ENCODE measurements at places on chromosomes 3 and 15. TPM values are rescaled to one million over a fixed set of nuclear protein-coding genes. Genes with fewer than 3 reads are reported as not detected.
A peak's percentile ranks its signal among the peaks of the same experiment; 100 is the strongest.

The MFGE8 gene
- 44.8 TPM for total RNA-seq

- no peak for DNase-seq
Observed at GRCh38 chr3:151419806-151420205, 35.3 kb upstream of the P2RY12 start.

DNA sequence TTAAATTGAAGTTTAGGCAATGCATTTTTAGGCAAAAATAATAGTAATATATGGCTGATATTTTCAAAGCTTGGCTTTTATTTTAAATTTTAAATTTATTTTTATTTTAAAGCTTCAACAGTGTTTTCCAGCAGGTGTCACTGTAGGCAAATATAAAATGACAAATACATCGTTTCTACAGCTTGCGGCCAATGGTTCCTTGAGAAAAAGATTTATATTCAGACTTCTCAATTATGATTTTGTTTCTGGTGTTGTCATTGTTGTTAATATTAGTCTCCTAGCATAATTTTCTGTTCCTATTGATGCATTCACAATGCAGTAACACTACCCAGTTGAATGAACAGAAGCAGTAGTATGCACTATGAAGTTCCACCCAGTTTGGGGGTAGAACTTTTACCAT, 220.7 kb upstream of the DNAJC19 start:
- DNase-seq = no peak

- no peak for DNase-seq
Observed at GRCh38 chr3:54906763-54907162, 21.1 kb downstream of the LRTM1 start.

DNA sequence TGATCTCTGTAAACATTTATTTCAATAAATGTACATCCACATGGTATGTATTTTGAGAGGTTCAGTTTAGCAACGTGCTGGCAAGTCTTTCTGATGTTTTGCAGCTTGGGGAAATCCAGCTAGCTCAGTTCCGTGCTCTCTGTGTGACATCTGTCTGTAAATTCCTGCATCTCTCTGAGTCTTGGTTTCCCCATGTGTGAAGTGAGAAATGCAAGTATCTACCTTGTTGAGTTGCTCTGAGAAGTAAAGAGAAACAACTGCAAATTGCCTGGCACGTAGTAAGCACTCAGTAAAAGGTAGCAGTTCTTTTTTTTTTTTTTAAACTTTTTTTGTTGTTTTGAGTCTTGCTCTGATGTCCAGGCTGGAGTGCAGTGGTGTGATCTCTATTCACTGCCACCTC, 30.2 kb upstream of the MORF4L1 start:
- DNase-seq = no peak

- no peak for DNase-seq
Observed at GRCh38 chr3:88398581-88398980, 248.8 kb downstream of the C3orf38 start.

DNA sequence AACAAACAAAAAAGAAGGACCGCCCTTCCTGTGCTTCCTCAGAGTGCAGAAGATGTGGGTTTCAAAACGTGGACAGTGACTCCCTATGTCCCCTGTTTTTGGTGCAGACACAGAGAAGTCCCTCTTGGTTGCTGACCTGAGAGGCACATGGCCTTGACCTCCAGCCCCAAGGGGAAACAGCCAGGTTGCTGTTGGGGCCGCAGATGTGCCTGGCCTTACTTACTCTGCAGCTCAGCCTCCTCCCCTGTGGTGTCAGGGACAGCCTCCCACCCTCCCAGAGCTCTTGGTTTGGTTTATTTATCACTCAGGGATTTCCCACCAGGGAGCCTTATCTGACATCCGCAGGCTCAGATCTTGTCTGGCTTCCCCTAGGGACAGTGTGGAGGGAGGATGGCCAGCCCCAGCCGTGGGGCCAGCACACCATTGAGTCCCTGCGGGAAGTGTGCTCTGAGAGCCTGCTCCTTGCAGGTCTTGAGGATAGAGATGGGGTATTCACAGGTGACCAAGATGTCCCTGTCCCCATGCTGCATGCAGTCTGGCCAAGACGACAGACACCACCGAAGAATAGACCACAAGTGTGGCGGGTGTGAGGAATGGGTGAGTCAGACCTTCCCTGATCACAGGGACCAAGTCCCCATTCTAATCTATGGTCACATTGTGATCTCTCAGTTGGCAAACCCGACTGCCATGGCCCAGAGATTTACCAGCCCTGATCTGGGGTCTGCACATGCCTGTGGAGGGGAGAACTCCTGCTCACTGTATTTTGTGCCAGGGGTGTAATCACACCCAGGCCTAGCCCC, 134.3 kb upstream of the ABHD17C start:
- no peak for DNase-seq

DNA sequence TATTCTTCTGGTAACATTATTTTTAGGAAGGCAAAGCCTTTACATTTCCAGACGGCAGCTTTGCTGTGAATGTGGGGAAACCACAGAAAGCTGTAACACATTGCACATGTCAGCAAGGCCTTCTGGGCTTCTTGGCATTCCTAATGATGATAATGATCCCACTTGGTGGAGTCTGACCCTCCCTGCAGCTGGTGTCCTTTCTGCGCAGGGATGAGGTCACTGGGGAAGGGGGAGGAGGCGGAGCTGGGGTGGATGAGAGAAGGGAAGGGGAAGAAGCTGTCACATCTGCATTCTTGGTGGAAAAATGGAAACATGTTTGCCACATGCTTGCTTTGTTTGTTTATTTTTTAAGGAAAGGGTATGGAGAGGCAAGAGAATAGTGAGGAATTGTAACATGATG, 68.6 kb downstream of the FILIP1L start:
- DNase-seq = no peak

DNA sequence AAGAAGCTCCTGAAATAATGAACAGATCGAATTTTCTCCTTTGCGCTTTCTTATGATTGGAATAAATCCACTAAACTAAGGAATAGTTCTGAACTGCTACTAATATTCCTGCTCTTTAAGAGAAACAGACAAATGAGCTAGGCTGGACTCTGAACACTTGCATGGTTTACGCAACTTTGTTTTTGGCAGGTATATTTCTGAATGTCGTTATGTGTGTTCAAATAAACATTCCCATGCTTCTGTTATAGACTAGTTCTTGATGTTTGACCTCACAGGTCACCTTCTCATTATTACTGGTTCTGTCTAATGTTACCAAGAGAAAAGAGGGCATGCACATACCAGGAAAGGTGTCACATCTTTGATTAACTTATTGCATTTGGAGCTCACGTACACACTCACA, 418.2 kb downstream of the EPHB1 start:
- DNase-seq = no peak

GRCh38 chr15:86273309-86273708, 193.6 kb downstream of the AGBL1 start:
- no peak for DNase-seq

DNA sequence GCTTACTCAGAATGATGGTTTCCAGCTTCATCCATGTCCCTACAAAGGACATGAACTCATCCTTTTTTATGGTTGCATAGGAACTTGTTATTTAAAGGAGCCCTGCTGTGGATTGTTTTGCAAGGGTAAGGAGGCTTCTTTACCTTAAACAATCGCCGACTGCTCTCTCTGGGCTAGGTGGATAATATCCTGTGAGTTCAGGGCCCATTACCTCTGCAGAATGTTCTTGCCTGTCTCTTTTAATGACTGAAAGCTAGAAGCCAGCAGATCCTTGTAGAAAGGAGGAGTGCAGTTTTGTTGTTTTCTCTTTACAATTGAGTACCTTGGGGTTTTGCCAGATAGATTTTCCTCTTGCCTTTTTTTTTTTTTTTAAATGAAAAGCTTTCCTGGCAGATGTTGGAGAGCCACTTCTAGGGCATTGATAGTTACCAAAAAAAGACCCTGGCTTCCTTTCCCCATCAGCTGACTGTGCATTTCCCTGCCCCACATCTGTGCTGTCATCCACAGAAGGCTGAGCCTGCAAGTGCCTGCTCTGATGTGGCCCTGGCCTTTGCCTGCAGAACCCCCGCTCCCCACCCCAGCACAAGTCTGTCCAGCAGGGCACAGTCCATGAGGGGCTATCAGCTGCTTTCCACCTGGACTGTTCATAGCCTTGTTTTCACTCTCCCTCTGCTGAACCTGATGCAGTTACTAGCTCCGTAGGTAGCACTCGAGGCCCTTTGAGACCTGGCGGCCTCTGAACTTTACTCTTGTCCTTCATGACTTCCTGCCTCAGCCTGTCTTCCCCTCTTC, 113.1 kb downstream of the CHCHD6 start:
- no peak for DNase-seq

The CFAP44 gene
- total RNA-seq = 4.1 TPM

The TAGLN3 gene
- total RNA-seq = not detected

DNA sequence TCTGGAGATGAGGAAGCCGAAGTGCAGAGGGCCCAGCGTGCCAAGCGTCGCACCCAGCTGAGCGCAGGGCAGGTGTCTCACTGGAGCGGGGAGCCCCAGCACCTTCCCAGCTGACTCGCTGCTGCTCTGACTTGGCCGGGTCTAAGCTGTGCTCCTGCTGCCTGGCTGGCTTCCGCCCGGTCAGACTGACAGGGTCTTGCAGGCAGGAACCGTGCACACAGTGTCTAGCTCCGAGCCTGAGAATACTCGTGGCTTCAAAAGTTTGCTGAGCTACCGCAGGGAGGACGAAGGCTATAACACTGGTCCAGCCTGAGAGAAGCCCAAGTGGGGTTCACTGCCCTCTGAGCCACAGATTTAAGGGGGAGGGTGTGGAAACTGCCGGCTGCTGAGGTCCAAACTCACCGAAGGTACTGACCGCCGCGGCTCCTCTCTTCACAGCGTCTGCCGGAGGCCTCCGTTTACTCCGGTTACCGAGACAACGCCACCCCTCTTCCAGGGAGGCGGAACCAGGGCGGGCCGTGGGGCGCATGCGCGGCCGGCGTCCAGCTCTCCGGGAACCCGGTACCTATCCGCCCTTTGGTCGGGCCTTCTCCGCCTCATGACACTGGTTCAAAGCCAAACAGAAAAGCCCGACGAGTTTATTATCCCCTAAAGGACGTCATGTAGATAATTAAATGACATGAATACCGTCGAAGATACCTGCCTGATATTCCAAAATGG, at the start of gene CFAP44:
Gene CFAP44 (minus strand): TSS at position 443 of the 720 bp plus-strand sequence. CDS start 7,829 bp downstream, outside the sequence.
- DNase-seq = peak; percentile 70

The KLF15 gene
- total RNA-seq = not detected

The NTRK3 gene
- not detected for total RNA-seq

DNA sequence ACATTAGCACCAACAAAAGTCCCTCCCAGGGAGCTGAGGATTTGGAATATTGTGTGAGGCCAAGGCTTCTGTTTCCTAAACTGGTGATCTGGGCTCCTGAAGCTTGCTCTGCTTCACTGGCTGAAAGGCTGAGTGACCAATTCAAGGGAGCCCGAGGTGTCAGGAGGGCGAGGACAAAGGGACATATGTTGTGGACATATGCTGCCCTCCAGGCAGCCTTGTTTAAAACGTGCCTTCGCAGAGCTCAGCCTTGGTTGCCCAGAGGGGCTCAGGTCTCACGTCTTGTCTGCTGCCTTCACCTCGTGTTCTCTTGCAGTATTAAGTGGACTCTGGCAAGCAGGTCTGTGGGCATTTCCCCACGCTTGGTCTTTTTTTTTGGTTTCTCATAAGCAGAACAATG, 7.0 kb downstream of the SLCO3A1 start:
- no peak for DNase-seq

DNA sequence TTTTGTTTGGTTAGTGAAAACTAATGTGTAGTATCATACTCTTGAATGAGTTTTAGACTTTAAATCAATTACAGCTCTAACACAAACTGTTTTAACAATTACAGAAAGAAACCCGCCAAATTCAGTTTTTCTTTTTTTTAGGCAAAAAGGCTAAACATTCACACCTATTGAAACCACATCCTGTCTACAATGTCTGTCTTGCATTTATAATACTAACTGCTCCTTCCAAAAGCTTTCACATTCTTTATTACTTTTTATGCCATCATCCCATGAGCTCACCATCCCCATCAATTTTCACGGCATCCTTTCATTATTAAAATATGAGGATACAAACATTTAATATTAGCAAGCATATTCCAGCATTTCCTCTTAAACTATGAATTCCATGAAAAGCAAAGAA, 593.3 kb downstream of the FOXP1 start:
- no peak for DNase-seq

The TMCO5A gene
- not detected for total RNA-seq

GRCh38 chr15:82995938-82996337, 9.9 kb downstream of the RAMAC start:
- DNase-seq = no peak

The HYKK gene
- total RNA-seq = 1.5 TPM

The CTXN2 gene
- not detected for total RNA-seq

DNA sequence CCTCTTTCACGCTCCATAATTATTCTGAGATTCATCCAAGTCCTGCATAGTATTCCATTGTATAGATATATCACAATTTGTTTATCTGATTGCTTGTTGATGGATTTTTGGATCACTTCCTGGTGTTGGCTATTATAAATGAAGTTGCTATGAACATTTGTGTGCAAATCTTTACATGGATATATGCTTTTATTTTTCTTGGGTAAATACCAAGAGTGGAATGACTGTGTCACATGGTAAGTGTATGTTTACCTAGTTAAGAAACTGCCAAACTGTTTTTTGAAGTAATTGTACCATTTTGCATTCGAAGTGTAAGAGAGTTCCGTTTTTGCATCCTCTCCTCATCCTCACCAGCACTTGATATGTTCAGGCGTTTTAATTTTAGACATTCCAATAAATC, 34.6 kb upstream of the ROPN1 start:
- no peak for DNase-seq

DNA sequence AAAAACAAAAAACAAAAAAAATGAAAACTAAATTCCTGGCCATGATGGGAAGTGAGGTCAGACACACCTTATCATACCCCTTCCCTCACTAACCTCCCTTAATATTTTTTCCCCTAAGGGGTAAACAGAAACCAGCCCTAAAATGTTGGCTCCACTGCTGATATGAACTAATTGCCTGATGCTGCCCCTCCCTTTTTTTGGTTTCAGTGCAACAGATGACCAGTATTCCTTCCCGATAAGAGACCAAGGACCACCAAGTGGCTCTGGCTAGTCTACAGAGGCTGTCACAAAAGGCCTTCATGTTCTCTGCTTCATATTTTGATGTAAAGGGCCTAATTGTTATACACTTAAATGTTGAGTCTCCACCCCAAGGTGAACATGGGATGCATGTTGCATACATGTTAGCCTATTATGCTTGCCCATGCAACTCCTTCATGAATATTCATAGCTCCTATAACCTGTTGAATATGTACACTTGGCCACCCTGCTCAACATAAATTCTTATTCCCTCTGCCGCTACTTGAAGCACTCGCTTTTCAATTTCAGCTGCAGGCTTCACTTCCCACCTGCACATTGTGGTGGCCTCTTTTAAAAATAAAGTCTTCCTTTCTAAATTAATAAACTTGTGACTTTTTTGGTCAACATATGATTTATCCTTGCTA, 12.3 kb upstream of the STAC start:
- no peak for DNase-seq

- DNase-seq = no peak
Observed at GRCh38 chr3:125608419-125608818, 13.1 kb upstream of the OSBPL11 start.

Measured in activated CD8-positive, alpha-beta T cell treated with anti-CD3 and anti-CD28 coated beads, Interleukin-2, amount 10 ng/mL, durations not matched to agents 7 days and 5 days (primary cell).